ENCODE measurements at places on chromosomes 4 and X.
A peak's percentile ranks its signal among the peaks of the same experiment; 100 is the strongest.

DNA sequence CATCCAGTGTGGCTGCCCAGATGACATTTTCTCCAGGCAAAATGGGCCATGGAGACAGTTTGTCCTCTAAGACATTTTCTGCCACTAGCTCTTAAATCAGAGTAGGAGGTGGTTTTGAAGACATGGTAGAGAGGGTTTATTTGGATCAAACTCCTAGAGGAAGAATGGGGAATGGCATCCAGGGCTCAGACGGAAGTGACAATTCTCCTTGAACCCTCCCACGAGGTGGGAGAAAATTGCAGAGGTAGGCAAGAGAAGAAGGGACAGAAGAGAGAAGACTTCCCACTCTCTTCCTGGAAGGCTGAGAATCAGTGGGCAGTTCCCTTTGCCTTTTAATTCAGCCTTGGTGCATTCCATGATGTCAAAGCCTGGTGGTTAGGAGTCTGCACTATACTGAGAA, 194.0 kb downstream of the SMIM20 start:
- no peak for DNase-seq
- no peaks in the 10 kb centered on the region for H3K27me3 ChIP-seq
- H3K4me3 ChIP-seq, result no peak overlapping the region
- H3K4me1 ChIP-seq, result no peaks in the 10 kb centered on the region

DNA sequence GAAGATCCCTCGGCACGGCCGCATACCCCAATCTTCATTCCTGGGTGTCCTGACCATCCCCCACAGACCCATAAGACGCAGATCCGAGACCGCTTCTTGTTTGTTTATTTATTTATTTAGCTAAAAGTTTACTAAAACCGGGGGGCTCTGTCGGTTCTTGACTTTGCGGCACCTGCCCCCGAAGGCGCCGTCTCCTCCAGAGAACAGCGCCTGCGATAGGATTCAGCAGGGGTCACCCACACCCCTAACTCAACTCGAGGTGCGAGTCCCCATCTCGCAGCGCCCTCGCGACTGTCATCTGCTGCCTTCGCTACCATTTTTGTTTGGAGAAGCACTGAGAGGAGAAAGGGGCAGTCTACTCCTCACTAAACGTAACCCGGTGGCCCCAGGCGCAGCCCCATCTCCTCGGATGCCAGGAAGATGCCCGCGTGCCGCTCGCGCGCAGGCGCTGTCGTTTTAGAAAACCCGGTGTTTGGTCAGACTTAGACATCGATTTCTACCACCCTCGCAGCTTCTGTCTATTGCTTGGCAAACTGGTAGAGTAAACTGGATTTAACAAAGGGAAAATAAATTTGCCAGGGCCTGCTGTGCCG, 18.9 kb upstream of the GPR101 start:
- no peak overlapping the region for H3K27ac ChIP-seq
- no peaks in the 10 kb centered on the region for H3K36me3 ChIP-seq
- DNase-seq, result no peak
- peaks cover 30% of the 10 kb centered on the region for H3K27me3 ChIP-seq
- peaks cover 11% of the 10 kb centered on the region for H3K4me1 ChIP-seq

GRCh38 chrX:80432441-80432840, 12.2 kb downstream of the TENT5D start:
- no peaks in the 10 kb centered on the region for H3K27me3 ChIP-seq
- H3K4me1 ChIP-seq, result no peaks in the 10 kb centered on the region
- no peak for DNase-seq
- no peaks in the 10 kb centered on the region for H3K36me3 ChIP-seq
- H3K27ac ChIP-seq, result no peak overlapping the region
- no peak overlapping the region for H3K4me3 ChIP-seq

DNA sequence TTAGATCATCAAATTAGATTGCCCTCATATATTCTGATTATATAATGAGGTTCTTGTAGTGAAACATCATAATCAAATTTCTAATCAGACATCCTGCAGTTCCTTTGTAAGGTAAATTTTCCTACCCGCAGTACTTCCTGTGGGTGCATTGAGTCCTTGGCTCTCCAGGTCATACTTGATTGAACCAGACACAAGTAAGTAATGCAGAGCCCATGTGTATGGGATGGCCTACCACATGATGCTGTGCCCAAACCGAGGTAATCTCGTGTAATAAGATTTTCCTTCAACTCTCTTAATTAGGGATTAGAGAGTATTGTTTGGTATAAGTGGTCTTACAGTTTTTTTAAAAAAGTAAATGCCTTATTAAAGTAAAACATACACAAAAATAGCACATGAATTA, 1841.8 kb downstream of the PCDH7 start:
- no peak overlapping the region for H3K4me3 ChIP-seq
- no peak overlapping the region for H3K27ac ChIP-seq
- no peaks in the 10 kb centered on the region for H3K27me3 ChIP-seq

DNA sequence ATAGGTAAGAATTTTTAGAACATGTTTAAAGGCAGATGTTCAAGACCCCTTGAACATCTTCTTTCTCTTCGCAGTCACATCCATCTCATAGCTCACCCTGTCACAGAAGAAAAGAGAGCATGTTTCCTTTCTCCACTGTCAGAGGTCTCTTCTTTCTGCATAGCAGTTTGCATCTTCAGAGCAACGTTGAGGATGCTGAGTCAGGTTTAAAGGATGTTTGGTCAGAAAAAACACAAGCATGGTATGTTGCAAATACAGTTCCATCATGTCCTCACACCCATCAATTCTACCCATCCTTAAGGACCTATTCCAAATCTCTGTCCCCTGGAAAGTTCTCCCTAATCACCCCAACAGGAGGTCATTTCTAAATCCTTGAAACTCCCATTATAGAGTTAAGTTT, 84.8 kb downstream of the STOX2 start:
- DNase-seq, result peak; percentile 32
- H3K27ac ChIP-seq, result no peak overlapping the region
- no peaks in the 10 kb centered on the region for H3K27me3 ChIP-seq
- H3K36me3 ChIP-seq, result no peaks in the 10 kb centered on the region

DNA sequence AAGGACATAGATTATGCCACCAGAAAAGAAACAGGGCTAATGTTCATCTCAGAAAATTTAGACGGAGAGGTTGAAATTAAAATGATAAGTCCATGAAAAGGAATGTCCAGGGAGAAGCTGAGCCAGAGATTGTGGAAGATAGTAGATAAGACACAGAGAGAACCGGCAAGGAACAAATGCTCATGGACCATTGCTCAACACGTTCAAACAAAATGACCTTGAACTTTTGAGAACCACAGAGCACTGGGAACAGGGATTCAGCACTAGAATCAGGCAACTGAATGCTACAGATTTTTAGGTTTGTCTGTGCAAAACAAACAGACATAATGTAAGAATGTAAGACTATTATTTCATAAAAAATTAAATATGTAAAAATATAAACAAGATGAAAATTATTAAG, 206.3 kb downstream of the PDGFC start:
- DNase-seq, result no peak
- no peak overlapping the region for H3K27ac ChIP-seq
- H3K27me3 ChIP-seq, result no peaks in the 10 kb centered on the region
- H3K4me3 ChIP-seq, result no peak overlapping the region

GRCh38 chr4:68929076-68929737, 22.4 kb downstream of the UGT2A3 start:
- H3K36me3 ChIP-seq, result no peaks in the 10 kb centered on the region
- no peaks in the 10 kb centered on the region for H3K4me1 ChIP-seq

- no peak overlapping the region for H3K4me3 ChIP-seq
- peak; percentile 1 for DNase-seq
- peaks cover 20% of the 10 kb centered on the region for H3K4me1 ChIP-seq
Measured at GRCh38 chr4:13701937-13702446, 74.5 kb upstream of the BOD1L1 start.

DNA sequence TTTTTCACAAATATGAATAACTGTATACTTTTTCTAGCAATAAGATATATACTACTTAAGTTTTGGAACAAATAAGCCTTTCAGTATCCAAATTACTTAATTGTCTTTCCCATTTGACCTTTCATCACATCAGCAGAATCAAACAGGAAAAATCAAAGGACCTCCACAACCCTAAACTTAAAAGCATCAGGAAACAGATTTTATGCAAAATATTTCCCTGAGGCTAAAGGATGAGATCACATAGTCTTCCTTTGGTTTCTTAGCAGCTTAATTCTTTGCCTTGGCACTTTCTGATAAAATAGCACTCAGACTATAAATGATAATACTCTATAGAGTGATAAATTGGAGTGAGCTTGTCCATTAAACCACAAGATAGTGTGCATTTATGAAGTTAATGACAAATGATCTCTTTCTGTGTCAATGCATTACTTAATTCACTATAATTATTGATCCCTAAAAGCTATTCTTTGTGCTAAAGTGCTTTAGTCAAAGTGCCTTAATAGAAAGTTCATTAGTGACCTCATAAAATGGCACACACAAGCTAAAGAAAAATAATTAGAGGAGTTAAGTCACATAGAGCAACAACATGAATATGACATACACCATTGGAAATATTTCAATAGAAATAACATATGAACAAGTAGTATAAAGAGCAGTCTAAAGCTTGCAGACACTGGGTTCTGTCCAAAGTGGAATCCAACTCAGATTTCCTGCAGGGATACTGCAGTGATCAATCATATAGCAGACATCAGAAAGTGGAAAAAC, 15.7 kb upstream of the NDST3 start:
- no peak overlapping the region for H3K27ac ChIP-seq
- H3K4me3 ChIP-seq, result no peak overlapping the region
- no peaks in the 10 kb centered on the region for H3K36me3 ChIP-seq
- H3K4me1 ChIP-seq, result no peaks in the 10 kb centered on the region
- no peak for DNase-seq

- H3K36me3 ChIP-seq, result no peaks in the 10 kb centered on the region
- peaks cover 23% of the 10 kb centered on the region for H3K4me1 ChIP-seq
- H3K4me3 ChIP-seq, result no peak overlapping the region
- peak; percentile 42 for DNase-seq
Measured at GRCh38 chrX:39736216-39737211, 361.2 kb downstream of the BCOR start.

- no peak overlapping the region for H3K4me3 ChIP-seq
- DNase-seq, result no peak
- peaks cover 5% of the 10 kb centered on the region for H3K4me1 ChIP-seq
- H3K36me3 ChIP-seq, result no peaks in the 10 kb centered on the region
- H3K27me3 ChIP-seq, result no peaks in the 10 kb centered on the region
- H3K27ac ChIP-seq, result no peak overlapping the region
Measured at GRCh38 chrX:2685886-2686285, 5.2 kb upstream of the CD99 start.

DNA sequence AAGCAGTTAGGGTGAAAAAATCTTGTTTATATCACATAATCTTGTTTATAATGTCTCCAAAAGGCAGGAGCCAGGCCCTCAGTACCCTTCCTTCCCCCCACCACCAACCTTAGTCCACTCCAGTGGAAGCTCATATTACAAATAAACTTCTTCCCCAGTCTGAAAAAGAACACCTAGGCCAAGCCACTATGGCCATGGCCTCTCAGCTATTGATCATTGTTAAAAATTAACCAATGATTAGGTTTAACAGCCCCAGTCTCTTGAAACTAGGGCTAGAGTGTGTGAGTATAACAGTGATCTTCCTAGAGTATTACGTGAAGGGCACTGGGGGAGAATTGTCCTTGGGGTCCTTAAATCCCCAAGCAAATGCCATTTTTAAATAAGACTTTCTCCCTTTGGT, 411.9 kb upstream of the EDA2R start:
- H3K4me1 ChIP-seq, result no peaks in the 10 kb centered on the region
- H3K27me3 ChIP-seq, result no peaks in the 10 kb centered on the region
- H3K36me3 ChIP-seq, result no peaks in the 10 kb centered on the region
- DNase-seq, result no peak
- H3K4me3 ChIP-seq, result no peak overlapping the region
- no peak overlapping the region for H3K27ac ChIP-seq

Measured in CD14-positive monocyte (primary cell).